ENCODE measurements at places on chromosomes 7 and 10.

GRCh38 chr7:159105832-159106811 lies 38.5 kb downstream of the VIPR2 start:
- DNase-seq: no peak

DNA sequence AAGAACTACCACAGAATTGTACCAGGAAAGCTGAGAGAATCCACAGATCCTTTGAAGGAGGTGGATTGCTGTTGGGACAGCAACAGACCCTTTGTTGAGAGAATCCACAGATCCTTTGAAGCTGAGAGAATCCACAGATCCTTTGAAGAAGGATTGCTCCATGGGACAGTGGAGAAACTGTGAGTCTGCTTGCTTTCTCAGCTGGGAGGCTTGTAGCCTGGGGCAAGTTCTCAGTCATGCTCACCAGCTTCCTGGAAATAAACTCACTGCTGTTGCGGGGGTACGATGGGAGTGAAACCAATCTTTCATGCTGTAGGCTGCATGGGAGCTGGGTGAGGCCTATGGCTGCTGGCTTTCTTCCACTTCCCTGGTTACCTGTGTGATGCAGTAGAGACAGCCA lies 106.3 kb downstream of the C7orf25 start:
- DNase-seq: no peak

DNA sequence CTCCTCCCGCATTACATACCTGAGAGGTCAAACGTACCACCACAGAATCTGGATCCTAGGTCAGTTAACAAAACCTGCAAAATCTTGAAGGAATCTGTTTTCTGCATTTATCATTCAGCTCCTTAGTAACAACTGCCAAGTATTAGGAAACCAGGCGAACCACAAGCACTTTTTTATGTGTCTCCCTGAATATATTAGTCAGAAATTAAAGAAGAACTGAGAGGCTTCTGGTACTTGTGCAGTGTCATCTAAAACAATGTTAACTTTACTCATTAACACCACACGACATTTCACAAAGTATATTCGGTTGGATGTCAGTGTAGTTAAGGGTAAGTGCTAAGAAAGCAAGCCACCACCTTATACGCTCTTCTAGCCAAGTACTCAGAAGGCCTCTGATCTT lies 2.5 kb downstream of the CCDC6 start:
- DNase-seq: no peak

DNA sequence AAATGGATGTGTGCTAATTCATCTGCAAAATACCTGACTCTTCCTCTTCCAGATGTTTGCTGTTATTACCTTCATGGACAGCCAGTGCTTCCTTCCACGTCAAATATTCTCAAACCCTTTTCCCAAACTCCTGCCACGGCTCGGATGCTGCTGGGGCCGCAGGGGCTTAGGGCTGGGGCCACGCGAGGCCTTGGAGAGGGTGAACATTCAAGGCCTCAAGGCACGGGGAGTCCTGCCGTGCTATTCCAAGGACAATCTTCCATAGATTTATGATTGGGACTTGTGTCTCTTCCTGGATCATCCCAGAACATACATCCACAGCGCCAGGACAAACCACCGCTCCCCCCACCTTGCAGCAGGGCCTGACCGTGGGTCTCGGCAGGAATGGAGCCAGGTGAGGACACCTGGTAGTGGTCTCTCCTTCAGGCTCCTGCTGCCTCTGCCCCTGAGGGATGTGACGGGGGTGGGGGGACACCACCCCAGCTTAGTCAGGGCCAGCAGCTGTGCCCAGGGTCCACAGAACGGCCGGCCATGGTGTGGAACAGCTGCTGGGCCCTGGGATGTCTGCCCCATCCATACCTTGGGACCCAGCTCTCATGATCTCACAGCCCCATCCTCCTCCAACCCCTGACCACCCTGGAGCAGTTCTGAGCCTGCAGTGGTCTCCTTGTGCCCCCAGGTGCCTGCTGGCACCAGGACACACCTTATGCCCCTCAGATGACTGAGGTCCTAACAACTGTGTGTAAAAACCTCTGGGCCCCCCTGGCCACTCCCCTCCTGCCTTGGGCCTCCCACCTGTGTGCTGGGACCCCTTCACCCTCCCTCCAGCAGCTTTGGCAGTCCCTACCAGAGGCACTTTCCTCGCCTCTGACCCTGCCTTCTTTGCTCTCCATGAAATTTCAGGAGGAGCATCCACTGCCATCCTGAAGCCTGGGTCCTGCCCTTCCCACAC lies 16.7 kb downstream of the VIPR2 start:
- no peak for DNase-seq

GRCh38 chr10:132102717-132103110 lies 37.0 kb downstream of the JAKMIP3 start:
- DNase-seq: no peak

- DNase-seq: no peak
Measured at GRCh38 chr7:73960548-73960947, 67.4 kb upstream of the ELN start.

DNA sequence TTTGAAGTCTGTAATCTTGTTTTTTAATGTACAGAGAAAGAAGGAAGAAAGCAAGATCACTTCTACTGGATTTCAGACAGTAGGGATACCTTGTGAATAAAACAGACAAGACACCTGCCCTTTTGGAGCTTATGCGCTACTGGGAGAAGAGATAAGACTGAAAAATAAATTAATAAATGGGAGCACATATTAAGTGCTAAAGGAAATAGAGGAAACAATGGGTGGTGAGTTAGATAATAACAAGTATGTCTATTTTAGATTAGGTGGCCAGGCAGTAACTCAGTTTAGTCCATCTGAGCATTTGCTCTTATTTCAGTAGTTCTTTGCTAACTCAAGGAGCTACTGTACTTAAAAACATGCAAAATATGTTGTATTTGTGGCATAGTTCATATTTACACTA lies 15.9 kb downstream of the MIOS start:
- DNase-seq: no peak

GRCh38 chr10:70140297-70140696 lies 6.2 kb downstream of the TYSND1 start:
- no peak for DNase-seq

DNA sequence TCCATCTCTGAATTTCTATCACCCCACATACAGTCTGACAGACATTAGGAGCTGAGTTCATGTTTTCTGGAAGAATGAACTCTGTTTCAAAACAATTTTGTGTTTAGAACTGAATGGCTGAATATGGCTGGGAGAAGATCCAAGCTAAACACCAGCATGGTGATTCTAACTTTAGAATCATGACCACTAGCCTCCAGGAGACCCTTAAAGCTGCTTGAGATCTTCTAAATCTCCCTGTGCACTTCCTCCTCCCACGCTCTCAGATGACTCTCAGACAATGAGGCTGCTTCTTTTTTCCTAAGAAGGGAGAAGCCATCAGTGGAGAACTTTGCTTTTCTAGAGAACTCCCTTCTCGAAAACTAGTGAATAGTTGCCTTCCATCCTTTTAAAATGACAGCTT lies 711.2 kb downstream of the GRID1 start:
- no peak for DNase-seq

GRCh38 chr7:45566386-45566785 lies 7.8 kb upstream of the ADCY1 start:
- no peak for DNase-seq

Measured in stimulated activated CD4-positive, alpha-beta T cell treated with anti-CD3 and anti-CD28 coated beads, Interleukin-2, amount 100 ng/mL, for 48 hours (primary cell).